ENCODE measurements at places on chromosomes 13 and 19.

- no peak for DNase-seq
These were observed 33.5 kb upstream of the CSNK1A1L start for GRCh38 chr13:37138926-37139325.

DNA sequence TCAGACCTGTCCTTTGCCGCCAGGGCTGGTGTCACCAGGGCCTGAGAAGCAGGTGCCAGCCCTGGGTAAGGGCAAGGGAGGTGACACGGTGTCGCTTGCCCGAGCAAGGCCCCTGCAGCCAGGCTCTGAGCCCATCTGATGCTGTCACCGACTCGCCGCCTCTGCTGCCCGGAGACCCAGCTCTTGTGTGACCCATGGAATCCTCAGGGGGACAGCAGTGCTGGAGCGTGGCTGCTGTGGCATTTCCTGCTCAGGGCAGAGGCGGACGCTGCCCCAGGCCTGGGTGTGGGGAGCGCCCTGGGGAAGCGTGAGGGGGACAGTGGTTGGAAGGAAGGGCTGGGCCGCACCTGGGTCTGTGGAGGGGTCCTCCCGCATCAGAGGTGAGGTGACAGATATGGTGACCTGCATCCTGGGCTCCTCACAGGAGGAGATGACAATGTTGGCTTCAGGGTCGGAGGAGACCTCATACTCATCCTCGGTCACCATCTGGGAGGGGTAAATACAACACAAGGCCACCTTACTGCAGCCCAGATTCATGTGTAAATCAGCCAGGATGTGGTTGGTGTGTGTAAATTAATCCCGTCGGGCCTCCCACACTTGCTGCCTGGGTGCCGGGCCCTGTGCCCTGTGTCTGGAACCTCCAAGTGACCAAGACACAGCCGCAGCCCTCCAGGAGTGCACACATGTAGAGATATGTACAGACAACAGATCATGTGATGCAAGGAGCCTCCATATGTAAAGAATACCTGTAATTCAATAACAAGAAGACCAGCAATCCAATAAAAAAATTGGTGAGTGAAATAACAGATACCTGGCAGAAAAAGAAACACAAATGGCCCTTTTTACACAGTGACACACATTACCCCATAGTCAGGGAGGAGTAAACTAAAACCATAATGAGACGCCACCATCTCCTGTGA is 27.6 kb upstream of the MATK start:
- no peak for DNase-seq

- no peak for DNase-seq
These were observed 7.7 kb upstream of the NFIC start for GRCh38 chr19:3358689-3359014.

GRCh38 chr13:97435794-97436193 is 1.8 kb downstream of the RAP2A start:
- peak; percentile 51 for DNase-seq

GRCh38 chr13:73647417-73647816 is 486.8 kb downstream of the KLF12 start:
- no peak for DNase-seq

All from NAMALWA (cell line).